ENCODE measurements at places on chromosomes 11 and 22. TPM values are rescaled to one million over a fixed set of nuclear protein-coding genes. Genes with fewer than 3 reads are reported as not detected.
A peak's percentile ranks its signal among the peaks of the same experiment; 100 is the strongest.

CELSR1 gene
- 18.6 TPM for total RNA-seq

MYRF gene
- 0.26 TPM for total RNA-seq

HINFP gene
- total RNA-seq, result 16.4 TPM

GRCh38 chr22:39707816-39708215 is 137.3 kb downstream of the CACNA1I start:
- DNase-seq, result no peak

DNA sequence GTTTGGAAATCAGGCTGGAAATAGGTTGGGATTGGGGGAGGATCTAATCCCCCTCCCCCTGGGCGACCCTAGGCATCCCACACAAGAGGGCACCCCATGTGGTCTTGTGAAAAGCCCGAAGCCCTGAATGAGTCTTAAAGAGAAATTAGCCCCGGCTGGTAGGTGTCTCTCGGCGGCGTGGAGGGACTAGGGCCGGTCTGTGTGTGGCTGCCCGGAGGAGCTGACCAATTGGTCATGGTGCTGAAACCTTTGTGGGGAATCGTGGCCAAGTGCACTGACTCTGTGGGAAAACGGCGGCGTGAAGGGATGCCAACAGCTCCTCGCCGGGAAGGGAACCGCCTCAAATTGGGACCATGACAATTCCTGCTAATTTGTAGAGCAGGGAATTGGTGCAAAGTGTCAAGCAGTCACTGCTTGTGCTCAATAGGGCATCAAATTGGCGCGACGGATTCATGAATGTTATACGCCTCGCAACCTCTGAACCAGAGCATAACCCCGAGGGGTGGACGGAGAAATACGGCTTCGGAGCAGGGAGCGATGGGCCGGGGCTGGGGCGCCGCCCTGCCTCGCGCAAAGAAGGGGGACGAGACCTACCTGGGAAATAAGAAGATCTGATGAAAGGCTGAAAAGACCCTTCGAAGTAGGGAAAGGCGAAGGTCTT is 1.5 kb downstream of the DBX1 start:
- DNase-seq, result peak; percentile 72

DNA sequence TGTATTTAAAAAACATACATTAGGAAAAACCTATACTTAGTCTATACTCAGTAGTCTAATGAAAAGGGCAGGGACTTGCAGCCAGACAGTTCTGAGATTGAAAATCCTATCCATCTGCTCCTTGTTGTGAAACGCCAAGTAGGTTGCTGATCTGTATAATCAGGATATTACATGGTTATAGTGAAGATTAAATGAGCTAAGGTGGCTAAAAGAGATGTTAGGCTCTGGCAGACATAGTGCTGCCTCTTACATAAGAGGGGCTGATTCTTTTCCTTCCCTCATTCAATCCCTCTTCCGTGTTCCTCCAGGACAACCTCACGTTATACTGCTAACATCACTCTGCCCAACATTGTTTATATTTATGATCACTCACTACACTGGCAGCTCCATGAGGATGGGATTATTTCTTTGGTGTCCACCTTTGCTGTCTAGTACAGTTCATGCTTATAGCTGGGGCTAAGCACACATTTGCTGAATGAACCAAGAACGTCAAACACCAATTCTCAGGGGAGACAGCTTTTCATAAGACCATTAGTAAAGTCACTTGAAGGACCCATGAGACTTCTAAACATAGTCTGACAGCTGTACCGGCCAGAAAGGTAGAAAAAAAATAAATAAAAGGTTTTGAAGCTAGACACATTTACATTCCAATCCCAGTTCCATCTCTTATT is 46.3 kb downstream of the GAB2 start:
- DNase-seq, result no peak

DNA sequence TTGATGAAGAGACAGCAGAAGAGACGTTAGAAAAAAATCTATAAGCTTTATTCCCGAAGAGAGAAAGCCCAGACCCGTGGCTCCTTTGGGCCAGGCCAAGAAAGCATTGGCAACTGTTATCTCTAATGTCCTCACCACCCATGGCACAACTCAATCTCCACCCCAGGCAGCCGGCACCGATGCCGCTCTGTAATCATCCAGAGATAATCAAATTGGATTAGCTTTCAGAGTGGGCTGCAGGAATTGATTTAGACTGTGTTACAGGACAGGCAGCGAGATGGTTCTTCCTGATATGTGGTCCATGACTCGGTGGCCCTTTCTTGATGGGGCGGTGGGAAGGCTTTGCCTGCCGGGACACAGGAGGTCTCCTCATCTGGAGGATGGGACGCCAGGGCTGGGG is 383.9 kb downstream of the TBC1D22A start:
- no peak for DNase-seq

All from dermis microvascular lymphatic vessel endothelial cell (primary cell).